Activated T-helper 1 cell treated with Interleukin-2 at 50 U/mL for 16 hours (primary cell): ENCODE measurements at places on chromosomes 12 and 14.
A peak's percentile ranks its signal among the peaks of the same experiment; 100 is the strongest.

GRCh38 chr14:54138354-54139038 lies 181.9 kb upstream of the BMP4 start:
- DNase-seq: no peak

- no peak for DNase-seq
Observed at GRCh38 chr12:780750-781379, 28.5 kb downstream of the WNK1 start.

GRCh38 chr12:89859508-89860220 lies 151.0 kb upstream of the ATP2B1 start:
- DNase-seq: no peak

GRCh38 chr14:49193332-49194065 lies 392.7 kb downstream of the RPS29 start:
- no peak for DNase-seq

- no peak for DNase-seq
Observed at GRCh38 chr14:73761618-73762355, 47.6 kb upstream of the PNMA1 start.

GRCh38 chr12:98752726-98753125 lies 107.6 kb downstream of the APAF1 start:
- DNase-seq: no peak

DNA sequence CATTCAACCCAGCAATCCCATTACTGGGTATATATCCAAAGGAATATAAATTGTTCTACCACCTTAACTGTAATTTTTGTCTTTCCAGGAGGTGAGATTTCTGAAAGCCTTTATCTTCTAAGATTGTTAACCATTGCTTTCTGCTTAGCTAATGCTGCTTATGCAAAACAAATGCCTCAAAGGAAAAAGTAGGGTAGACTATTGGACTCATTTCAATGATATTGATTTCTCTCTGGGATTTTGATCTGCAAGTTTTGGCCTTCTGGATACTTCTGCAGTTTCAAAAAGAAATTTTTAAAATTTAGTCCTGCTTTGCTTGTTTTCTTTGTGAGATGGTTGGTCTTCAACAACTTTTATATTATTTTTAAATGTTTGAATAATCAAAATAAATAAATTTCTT lies 108.6 kb downstream of the SLC38A4 start:
- DNase-seq: no peak

DNA sequence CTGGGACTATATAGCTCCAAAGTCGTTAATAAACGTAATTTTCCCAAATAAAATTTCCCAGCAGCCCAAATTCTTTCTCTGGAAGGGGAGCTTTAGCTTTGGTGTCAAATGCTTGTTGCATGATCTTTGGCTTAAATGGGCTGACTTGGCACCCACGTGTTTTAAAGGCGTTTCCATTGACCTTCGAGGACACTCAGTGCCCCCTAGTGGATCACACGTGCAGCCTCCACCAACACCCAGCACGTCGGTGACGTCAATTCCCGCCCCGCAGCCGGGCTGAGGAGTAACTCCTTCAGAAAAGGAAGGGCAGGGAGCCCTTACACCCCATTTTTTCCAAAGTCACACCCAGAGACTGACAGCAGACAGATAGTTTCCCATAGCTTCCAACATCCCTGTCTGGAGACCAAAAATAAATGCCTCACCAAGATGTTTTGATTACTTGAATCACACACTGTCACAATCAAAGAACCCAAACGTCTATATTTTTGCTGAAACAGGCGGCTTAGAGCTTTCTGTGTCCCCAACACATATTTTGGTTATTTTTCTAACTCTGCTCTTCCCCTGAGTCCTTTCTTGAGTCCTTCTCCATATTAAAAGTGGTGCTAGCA lies 707.9 kb downstream of the AACS start:
- DNase-seq: no peak

DNA sequence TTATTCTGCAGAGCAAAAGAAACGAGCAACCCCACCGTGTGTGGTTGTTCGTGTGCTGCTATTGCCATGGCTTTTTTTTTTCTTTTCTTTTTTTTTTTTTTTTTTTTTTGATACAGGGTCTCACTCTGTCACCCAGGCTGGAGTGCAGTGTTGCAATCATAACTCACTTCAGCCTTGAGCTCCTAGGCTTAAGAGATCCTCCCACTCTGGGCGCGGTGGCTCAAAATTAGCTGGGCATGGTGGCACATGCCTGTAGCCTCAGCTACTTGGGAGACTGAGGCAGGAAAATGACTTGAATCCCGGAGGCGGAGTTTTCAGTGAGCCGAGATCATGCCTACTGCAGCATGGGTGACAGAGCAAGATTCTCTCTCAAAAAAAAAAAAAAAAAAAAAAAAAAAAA lies 144.2 kb downstream of the ESR2 start:
- DNase-seq: no peak

- DNase-seq: no peak
Observed at GRCh38 chr12:59079002-59079401, 158.7 kb upstream of the LRIG3 start.

DNA sequence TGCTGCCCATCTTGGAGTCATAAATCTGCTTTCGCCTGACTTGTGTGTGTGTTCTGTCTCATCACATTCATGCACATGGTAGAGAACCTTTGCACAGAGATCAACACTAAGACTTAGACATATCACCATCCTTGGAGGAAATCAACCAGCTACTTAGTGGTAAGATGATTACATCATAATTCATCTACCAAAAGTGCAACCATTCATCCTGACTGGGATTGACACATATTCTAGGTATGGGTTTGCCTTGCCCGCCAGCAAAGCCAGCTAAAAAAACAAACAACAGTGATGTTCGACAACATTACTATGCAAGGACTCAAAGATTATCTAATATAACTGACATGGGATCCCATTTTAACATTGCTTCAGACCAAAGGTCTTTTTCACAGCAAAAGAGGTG lies 228.7 kb downstream of the NUAK1 start:
- no peak for DNase-seq

- no peak for DNase-seq
Observed at GRCh38 chr12:18151036-18151435, 61.0 kb upstream of the RERGL start.

DNA sequence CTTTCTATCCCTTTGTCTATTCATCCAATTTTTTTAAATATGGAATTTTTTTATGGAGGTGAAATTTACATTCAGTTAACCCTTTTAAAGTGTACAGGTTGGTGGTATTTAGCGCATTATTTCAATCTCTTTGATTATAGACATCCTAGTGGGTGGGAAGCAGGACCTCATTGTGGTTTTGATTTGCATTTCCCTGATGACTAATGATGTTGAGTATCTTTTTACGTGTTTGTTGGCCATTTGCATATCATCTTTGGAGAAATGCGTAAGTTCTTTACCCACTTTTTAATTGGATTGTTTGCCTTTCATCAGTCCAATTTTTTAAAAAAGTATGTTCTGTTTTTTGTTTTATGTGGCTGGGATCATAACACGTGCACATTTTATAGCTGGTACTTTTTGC lies 20.8 kb downstream of the PAPLN start:
- no peak for DNase-seq

DNA sequence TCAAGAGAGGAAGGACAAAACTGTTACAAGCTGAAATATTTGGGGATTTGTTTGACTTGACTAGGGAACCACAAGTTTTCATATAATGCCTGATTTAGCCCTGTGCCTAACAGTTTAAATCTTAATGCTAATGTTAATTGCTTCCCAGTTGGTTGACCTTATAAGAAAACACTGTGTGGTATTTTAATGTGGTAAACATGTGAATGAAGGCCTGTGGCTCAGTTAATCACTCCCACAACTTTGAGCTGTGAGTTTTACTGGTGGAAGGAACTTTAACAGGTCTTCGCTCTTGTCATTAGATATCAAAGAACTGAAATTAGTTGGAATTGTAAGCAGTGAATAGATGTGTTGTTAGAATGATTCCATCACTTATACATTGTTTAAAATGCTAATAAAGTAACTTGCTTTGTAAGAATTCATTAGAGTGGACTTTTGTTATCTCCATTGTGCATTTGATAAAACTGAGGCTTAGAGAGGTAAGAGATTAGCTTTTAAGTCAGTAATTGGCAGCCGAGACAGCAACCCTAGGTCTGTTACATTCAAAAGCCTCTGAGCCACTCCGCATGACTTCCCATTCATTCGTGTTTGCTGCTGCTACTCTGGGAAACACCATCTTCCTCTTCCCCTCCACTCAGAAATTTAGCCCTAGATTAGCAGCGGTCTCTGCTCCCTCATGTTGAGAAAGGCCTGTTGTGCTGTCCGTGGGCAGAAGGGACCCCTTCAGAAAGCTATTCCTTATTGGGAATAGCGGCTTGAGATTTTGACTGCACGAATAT lies 1.0 kb upstream of the TBK1 start:
- DNase-seq: no peak

- peak; percentile 2 for DNase-seq
Observed at GRCh38 chr12:122336015-122336946, 70.0 kb upstream of the VPS33A start.
